ENCODE measurements at places on chromosomes 16 and 17.

- no peak for DNase-seq
Observed at GRCh38 chr17:74332763-74333283, 6.8 kb downstream of the KIF19 start.

DNA sequence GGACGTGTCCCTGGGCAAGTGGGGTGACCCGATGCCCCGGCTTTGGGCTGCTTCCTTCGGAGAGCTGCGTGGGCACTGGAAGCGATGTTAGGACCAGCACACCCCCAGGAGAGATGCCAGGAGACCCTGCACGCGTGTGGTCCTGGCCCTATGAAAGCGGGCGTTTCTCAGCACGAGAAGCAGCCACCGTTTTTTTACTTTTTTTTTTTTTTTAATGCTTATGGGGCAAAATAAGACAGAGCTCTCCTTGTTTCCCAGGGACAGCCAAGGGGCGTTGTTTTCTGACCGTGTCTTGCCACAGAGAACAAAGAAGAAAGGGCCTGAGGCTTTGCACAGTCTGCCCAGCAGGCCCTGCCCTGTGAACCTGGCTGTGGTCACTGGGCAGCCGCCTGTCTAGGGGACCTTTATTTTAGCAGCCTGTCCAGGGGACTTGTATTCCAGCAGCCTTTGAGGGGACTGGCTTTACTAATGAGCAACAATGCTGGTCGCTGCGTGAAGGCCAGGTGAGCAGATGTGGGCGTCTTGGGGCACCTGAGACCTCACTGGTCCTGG is 996 bp downstream of the SLC25A10 start:
- DNase-seq: no peak

- no peak for DNase-seq
Observed at GRCh38 chr16:86722970-86723369, 144.6 kb downstream of the FOXL1 start.

DNA sequence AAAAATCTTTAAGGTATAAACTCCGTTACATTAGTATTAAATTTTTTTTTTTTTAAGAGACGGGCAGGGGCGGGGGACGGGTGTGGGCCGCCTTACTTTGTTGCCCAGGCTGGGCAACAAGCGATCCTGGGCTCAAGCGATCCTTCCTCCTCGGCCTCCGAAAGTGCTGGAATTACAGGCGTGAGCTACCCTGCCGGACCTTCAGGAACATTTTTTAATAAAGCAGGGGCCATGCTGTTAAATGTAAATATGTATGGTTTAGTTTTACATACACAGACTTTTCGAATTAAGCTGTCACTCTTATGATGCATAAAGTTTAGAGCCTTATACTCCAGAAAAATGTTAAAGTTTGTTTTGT is 2.4 kb downstream of the PPM1D start:
- DNase-seq: no peak

GRCh38 chr16:67989322-67990017 is 9.2 kb upstream of the DPEP3 start:
- DNase-seq: no peak

GRCh38 chr17:55708175-55708974 is 14.3 kb downstream of the TMEM100 start:
- no peak for DNase-seq

Measured in AG09319 (cell line).